Germinal center (tissue), 1 donor: ENCODE measurements at places on chromosomes 11 and 22.

- DNase-seq = no peak
Measured at GRCh38 chr22:25407859-25408229, 156.6 kb upstream of the GRK3 start.

DNA sequence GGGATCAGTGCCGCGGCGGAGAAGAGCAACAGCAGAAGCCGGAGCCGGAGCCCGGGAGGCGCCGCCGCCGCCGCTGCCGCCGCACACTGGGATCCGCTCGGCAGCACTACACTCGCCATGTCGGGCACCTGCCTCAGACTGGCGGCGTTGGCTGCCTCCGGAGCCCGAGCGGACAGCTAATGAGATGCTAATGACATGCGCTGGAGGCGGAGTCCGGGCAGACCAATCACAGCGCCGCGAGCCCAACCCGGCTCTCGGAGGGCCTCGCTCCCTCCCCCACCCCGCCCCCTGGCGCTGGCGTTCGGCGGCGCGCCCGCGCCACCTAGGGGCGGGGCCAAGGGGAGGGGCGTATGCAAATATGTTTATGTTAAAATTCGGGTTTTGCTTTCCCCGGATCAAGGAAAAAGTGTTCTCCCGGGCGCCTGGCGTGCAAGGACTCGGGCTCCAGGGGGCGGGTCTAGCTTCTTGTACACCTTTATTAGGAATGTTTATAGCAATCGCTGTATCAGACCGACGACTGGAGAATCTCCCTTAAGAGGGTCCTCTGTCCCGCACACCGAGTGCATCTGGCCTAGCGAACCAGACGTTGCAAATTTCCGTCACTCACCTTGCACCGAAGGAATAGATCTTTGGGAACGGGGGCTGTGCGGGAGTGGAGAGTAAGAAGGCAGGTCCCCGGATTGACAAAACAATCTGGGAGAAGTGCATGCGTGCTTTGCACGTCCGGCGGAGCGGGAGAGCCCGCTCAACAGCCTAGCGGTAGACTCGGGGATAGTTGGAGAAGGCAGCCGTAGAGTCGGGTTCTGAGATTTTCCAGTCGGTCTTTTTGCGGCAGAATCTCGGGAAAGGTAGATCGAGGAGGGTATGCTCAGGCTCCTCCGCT is at the start of gene CADM1:
Gene CADM1 (minus strand): TSS at position 140 of the 883 bp plus-strand sequence.
- DNase-seq = peak; percentile 87

DNA sequence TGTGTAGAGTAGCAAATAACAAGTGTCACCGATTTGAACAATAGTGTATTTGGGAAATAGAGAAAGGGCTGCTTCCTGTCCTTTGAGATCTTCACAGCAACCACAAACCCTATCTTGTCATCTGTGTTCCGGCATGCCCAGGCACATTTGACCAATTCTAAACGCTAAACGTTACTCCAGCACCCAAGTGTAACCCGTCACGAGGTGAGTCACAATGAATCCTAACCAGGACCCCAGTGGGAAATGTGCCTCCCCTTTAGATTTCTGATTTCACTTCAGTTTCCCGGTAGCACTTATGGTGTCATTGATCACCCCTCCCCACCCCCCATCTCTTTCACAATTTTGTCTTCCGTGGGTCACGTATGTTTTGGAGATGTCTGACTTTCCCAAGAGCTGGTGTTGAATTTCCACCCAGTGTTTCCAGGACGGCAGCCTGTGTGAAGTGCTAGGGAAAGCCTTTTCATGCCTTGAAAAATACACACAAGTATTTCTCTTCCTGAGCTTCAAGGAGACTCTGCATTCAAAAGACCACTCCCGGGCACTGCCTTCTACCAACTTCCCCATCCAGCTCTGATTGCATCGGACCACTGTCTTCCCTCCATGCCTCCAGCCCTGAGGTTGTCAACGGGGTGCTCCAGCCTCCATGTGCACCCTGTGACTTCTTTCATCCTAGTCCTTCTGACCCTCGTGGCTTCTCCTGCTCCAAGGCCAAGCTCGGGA is 10.5 kb upstream of the C11orf24 start:
- DNase-seq = no peak

DNA sequence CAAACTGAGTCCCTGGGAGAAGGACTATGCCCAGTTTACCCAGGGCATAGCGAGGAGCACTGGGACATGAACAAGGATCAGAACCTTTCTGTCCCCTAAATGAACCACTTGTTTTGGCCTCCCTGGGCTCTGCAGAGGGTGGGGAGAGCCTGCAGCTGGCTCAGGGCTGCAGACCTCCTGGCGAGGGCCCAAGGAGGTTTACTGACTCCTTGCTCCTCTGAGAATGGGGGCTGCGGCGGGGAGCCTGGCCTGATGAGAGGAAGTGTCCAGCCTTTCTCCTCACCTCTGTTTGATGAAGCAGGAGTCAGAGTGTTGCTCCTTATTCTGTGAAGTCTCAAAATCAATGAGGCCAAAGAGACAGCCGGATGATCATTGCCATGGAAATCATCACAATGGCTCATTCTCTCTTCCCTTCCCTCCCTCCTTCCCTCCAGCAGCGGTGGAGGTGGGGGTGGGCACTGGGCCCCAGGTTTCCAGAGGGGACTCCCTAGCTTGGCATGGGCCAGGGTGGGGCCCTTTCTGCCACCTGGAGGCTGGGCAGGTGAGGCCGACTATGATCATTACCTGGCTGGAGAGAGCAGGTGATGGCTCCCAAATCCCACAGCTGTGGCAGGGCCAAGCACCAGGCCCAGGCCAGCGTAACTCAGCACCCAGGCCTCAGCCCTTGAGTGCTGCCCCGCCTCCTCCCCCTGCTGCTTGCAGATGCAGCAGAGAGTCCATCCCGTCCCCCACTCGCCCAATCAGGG is 169.7 kb downstream of the CEP164 start:
- DNase-seq = no peak

GRCh38 chr11:128848815-128849455 is 18.2 kb downstream of the KCNJ1 start:
- DNase-seq = peak; percentile 79

- no peak for DNase-seq
Measured at GRCh38 chr11:82863209-82863608, 37.0 kb downstream of the PRCP start.

GRCh38 chr11:70548976-70549375 is 150.6 kb downstream of the CTTN start:
- no peak for DNase-seq

- DNase-seq = no peak
Measured at GRCh38 chr11:120597250-120598215, 86.0 kb downstream of the GRIK4 start.

DNA sequence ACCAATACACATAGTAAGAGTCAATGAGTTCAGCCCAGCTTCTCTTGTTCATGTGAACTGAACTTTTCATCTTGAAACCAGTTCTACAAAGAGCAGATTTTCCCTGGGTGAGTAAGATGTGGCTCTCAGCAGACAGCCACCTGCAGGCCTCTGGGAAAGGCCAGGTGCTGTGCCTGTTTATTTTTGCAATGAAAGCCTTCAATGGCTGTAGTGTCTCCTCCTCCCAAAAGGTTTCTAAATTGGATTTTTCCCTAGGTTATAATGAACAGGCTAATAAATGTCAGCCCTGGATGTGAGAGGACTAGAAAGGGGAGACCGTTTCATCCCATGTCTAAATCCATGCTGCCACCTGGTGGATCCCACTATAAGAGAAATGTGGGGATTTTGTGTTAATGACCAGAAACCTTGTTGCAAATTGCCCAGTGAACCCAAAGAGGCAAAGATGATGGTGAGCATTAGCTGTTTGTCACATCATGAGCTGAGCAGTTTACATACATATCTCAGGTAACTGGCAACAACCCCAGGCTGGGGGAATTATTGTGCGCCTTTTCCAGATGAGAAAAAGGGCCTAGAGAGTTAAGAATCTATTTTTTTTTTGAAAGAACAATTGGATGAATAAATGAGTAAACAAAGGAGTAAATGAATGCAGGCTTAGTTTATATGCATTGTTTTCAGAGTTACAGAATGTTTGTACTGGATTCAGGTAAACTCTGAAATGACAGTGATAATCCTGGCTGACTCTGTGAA is 12.7 kb downstream of the C11orf91 start:
- DNase-seq = no peak

GRCh38 chr11:86954269-86955110 is 705 bp downstream of the FZD4 start:
- DNase-seq = peak; percentile 7

DNA sequence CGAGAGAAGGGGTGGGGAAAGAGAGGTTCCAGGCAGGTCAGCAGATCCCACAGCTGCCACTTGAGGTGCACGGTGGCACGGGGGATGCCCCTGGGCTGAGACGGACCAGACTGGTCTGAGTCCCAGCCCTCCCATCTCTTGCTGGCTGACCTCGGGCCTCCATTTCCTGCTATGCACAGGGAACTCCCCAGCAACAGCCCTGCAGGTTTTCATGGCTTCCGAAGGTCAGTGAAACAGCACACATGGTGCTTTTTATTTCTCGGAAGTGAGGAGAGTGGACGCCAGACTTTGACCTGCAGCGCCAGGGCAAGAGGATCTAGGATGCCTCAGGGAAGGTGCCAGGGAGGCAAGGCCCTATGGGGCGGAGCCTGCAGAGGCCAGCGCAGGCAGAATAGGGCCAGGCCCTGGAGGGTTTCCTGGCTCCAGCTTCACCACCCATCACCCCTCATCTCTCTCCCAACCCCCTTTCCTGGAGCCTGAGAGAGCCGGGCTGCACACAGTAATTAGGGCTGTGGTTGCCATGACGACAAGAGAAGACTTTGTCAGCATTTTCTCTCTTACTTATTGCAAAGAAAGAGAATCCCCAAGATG is 29.5 kb downstream of the SLC22A12 start:
- DNase-seq = no peak
